Activated T-helper 17 cell treated with anti-CD3 and anti-CD28 coated beads, Interleukin-2, amount 50 U/mL, for 72 hours (primary cell): ENCODE measurements at places on chromosomes 3 and 15. TPM values are rescaled to one million over a fixed set of nuclear protein-coding genes. Genes with fewer than 3 reads are reported as not detected.

PRSS50 gene
- total RNA-seq = 0.11 TPM

SLC22A13 gene
- total RNA-seq = 1.5 TPM

DNA sequence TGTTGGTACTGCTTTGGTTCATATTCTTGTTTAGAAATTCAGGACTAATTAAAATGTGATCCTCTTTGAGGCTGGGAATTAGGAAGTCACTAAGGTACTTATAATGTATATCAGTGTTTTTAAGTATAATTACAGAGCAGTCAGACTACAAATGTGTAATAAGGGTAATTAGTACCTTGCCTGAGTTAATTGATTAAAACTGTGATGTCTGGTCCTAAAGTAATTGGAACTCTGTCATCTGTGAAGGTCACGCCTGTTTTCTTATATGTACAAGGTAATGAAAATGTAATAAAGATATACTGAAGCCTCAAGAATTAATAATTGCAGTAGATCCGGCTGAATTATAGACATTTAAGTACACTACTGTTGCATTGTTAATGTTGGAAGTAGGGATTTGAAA, 32.8 kb downstream of the RIOX2 start:
- ATAC-seq = no peak

DNA sequence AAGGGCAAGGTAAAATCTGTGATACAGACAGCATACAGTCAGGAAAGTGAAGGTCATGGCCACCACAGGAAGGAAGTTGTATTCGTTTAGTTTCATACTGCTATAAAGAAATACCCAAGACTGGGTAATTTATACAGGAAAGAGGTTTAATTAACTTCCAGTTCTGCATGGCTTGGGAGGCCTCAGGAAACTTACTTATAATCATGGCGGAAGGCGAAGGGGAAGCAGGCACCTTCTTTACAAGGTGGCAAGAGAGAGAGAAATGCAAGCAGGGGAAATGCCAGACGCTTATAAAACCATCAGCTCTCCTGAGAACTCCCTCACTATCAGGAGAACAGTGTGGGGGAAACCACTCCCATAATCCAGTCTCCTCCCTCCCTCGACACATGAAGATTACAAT, 353.7 kb upstream of the SEMA6D start:
- no peak for ATAC-seq

DNA sequence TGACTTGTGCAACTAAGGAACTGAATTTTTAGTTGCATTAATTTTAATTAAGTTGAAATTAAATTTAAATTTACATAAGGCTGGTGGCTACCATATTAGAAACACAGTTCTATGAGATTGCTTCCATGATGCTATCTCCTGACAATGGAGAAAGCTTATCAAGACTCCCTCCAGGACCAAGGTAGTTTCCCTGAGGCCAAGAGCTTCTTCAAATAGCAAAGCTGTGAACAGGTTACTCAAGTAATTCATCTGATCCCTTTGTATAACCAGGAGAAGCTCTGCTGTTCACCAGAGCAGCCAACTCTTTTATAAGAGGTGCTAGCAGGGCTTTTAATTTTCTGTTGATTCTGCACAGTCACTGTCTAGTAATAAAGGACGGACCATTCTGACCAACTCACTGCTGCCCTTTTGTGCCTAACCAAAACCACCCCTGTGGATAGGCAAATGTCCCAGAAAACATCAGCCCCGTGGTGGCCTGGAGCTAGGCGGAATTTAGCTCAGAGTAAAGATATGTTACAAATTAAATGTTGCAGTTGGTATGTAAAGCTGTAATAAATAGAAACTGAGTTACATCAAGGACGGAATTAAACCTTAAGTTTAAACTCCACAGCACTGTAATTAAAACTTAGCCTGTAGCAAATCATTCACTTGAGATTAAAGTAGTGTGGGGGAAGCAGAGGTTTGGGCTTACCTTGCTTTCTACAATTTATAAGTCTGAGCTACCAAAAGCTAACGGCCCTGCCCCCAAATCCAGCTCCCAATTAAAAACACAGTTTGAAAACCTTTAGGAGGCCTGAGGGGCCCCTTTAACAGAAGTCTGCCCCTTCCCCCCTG, 55.6 kb upstream of the LRTM1 start:
- ATAC-seq = no peak

- ATAC-seq = no peak
Observed at GRCh38 chr3:19439944-19440343, 291.6 kb downstream of the KCNH8 start.

CKMT1B gene
- total RNA-seq = not detected

ABCC5 gene
- total RNA-seq = 14.8 TPM

DNA sequence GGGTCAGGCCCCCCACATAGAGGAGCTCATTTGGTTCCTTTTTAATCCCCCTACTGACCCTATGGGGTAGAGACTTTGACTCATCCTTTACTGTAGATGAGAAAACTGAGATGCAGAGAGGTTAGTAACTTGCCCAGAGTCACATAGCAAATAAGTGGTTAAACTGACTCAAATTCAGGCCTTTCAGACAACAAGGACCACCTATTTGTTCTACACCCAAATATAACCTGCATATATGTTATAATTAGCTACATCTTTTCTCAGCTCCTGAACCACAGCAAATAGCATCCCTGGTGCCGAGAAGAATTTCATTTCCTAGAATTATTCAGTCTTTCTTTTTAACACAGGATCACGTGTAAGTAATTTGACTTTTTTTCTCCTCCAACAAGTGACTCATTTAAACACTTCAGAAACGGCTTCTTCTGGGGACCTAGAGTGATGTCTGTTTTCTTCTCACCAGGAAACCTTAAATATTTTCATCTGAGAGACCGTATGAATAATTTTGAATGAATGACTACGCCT, 57.4 kb downstream of the MGLL start:
- peak; percentile 57 for ATAC-seq

DNA sequence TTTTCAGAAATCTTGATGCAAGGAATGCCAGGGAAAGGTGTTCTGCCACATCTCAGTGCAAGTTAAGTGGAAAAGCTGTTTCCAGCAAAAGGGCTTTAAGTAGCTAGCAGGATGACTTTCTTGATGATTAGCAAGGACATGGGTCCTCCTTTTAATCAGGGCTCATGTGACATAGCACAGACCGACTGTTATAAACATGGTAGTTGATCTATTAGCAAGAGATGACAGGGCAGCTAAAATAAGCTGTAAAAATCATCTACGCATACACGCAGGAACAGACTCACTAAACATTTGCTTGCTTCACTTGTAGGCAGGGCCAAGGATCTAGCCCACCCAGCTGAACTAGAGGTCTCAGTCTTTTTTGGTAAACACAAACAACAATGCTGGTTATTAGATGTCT, 69.0 kb downstream of the GOLIM4 start:
- ATAC-seq = no peak

DNA sequence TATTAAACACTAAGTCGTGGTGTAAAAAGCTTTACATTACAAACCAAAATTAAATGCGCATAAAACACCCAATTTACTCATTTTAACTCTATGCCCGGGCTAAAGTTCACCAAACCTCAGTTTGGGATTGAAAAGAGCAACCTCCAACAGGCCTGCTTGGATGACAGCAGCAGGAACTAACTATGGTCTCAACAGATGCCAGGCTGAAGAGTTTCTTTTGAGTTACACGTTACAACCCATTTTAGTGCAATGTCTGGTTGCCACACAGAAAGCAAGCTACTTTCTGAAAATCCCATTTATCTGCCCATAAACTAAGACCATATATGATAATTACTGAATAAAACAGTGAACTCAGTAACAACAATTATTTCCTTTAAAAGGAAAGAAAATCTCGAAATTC, 2.2 kb downstream of the SATB1 start:
- no peak for ATAC-seq

- no peak for ATAC-seq
Observed at GRCh38 chr3:115340586-115340985, 193.5 kb upstream of the ZBTB20 start.

- ATAC-seq = no peak
Observed at GRCh38 chr3:191066669-191067068, 132.4 kb upstream of the OSTN start.

- ATAC-seq = peak; percentile 98
Observed at GRCh38 chr15:99424978-99425656, 140.7 kb upstream of the MEF2A start.

PCBP4 gene
- 18.5 TPM for total RNA-seq

DNA sequence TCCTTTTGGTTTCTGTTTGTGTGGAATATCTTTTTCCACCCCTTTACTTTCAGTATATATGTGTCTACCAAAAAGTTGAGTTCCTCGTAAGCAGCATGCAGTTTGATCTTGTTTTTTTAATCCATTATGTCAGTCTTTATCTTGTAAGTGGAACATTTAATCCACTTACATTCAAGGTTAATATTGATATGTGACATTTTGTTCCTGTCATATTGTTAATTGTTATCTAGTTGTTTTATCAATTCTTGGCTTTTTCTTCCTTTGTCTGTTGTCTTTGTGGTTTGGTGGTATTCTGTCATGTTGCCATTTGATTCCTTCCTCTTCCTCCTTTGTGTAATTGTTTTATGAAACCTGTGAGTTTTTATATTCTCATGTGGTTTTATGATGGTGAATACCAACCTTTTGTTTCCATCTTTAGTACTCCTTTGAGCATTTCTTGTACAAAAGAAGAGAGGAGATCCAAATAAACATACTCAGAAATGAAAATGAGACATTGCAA, 43.4 kb upstream of the XCR1 start:
- peak; percentile 71 for ATAC-seq

DNA sequence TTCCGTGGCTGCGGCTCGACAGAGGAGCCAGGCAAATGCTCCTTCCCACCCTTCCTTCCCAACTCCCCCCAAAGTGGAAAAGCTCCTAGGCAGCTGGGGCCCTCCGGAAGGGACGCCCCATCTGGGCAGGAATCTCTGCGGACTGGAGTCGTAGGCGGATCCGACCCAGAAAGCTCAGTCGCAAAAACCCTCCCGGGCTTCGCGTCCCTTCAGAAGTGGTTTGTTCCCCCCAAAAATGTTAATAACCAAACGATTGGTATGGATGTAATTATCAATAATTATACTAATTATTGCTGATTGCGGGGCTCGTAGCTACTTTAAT, 3.8 kb downstream of the RNU6-1 start:
- no peak for ATAC-seq

IGF2BP2 gene
- 0.82 TPM for total RNA-seq

CHRM5 gene
- total RNA-seq = not detected

GRCh38 chr3:13480340-13481318, 523 bp downstream of the HDAC11 start:
- no peak for ATAC-seq

- peak; percentile 47 for ATAC-seq
Observed at GRCh38 chr3:59483191-59483590, 433.4 kb upstream of the CFAP20DC start.

DNA sequence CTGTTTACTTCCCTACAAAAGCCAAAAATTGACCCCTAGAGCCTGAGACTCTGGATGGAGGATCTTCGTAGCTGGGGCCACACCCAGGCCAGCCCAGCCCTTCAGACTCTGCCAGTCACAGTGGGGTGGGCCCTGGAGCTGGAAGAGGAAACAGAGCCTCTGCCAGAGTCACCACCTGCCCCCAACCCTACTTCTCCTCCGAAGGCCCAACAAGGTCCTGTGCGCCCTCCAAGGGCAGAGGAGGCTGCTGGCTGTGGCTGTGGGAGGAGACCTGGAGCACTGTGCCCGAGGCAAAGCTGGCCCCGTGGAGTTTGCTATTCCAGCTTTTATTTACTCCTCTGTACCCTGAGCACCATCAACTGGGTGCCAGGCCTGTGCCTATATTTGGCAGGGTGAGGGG, 19.0 kb downstream of the CISH start:
- ATAC-seq = no peak

DNA sequence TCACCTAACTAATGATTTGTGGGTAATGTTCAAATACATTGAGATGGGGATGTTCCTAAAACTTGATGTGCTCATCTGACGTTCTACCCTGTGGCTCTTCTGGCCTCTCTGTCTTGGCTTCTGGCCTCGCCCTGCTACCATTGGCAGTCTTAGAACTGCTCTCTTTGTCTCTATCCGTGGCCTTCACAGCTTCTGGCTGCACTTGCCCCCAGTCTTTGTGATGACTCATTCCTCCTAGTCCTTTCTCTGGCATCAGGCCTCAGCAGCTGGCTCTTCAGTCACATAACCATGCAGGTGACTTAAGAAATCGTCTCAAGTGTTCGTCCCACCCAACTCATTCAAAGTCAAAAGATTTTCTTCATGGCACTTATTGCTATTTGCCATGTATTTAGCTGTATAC, 188.1 kb downstream of the BBX start:
- ATAC-seq = no peak

GXYLT2 gene
- total RNA-seq = not detected

GRCh38 chr3:179432451-179432850, 18.8 kb downstream of the GNB4 start:
- no peak for ATAC-seq

GRCh38 chr3:62771331-62772072, 103.7 kb downstream of the CADPS start:
- no peak for ATAC-seq

GRCh38 chr3:54159917-54160316, 37.6 kb downstream of the CACNA2D3 start:
- ATAC-seq = no peak

DNA sequence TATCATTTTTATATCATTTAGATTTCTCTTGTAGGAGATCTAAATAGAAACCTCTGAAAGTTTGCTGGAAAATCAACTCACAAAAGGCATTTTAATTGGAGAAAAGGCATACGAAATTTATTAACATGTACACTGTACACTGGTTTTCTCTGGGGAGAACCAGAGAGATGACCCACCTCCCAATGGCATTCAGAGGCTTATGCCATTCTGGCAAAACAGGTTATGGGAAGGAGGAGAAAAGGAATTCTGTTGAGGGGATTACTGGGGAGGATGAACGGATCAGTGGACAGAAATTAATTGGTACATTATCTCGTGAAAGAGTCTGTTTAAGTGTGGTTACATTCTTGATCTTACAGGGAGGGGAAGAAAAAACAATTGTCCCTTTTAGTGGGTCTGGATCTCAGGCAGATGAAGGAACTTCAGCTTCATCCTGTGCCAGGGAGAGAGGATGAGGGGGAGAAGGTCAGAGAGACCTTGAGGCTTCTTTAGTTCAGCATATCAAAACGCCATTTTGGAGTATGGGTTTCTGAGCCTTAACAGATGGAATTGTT, 16.5 kb downstream of the RAB11A start:
- ATAC-seq = no peak
